ENCODE measurements at places on chromosomes 5 and 9.
A peak's percentile ranks its signal among the peaks of the same experiment; 100 is the strongest.

GRCh38 chr9:120383611-120383998 lies 196.4 kb downstream of the CDK5RAP2 start:
- DNase-seq: no peak

- DNase-seq: no peak
Measured at GRCh38 chr9:137251490-137252268, 593 bp downstream of the STPG3 start.

GRCh38 chr9:19480345-19480744 lies 71.5 kb downstream of the ACER2 start:
- no peak for DNase-seq

DNA sequence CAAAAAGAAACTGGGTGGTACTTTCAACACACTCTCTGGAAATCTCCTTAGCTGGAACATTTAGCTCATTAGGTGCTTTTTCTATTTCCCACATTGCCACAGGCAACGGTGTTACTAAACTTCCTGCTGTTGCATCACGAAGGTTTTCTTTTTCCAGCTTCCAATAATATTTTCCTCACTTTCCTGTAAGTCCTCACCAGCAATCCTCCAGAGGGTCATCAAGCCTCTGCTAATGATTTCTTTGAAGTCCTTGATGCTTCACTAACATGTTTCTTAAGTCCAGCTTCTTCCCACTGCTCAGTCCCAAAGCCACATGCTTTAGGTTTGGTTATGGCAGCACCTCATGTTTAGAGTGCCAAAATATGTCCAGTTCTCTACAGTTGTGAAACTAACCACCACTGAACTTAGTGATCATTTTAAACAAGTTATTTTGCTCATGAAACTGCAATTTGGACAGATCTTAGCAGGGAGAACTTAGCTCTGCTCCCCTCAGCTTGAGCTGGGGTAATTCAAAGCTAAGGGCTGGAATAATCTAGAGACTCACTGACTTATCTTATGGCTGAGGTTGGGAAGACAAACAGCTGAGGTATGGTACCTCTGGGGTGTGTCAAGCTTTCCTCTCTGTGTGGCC lies 39.9 kb upstream of the RETREG1 start:
- DNase-seq: no peak

- DNase-seq: no peak
Measured at GRCh38 chr5:103919506-103919905, 356.9 kb upstream of the NUDT12 start.

GRCh38 chr9:92807757-92808725 lies 43.4 kb upstream of the BICD2 start:
- peak; percentile 43 for DNase-seq

- no peak for DNase-seq
Measured at GRCh38 chr9:68455451-68455850, 85.2 kb downstream of the TMEM252 start.

- no peak for DNase-seq
Measured at GRCh38 chr9:114884787-114885452, 45.5 kb downstream of the TNFSF8 start.

GRCh38 chr9:78806492-78807160 lies 509.7 kb downstream of the PSAT1 start:
- no peak for DNase-seq

DNA sequence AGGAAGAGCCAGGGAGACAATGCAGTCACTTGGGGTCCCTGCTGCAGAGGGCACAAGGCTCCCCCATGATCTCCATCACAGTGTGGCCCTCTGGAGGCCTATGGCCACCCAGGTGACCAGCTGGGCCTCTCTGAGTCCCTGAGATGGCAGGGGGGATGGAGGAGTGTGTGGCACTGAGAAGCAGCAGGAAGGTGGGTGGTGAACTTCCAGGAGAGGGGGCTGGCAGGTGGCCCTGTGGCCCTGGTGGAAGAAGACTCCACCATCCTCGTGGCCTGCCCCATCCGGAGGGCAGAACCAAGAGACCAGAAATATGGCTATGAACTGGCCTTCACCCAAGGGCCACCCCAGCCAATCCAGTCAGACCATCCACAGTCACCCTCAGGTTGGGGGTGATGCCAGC lies 31.7 kb upstream of the AFAP1L1 start:
- DNase-seq: peak; percentile 14

DNA sequence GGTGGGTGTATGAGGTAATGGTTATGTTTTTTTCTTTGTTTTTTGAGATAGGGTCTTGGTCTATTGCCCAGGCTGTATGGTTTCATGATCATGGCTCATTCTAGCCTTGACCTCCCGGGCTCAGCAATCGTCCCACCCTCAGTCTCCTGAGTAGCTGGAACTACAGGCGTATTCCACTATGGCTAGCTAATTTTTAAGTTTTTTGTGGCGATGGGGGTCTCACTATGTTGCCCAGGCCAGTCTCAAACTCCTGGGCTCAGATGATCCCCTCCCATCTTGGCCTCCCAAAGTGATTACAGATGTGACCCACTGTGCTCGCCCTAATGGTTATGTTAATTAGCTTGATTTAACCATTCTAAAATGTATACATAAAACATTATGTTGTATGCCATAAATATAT lies 5.6 kb downstream of the CNTLN start:
- DNase-seq: no peak

- no peak for DNase-seq
Measured at GRCh38 chr5:155293605-155294178, 280.1 kb downstream of the KIF4B start.

- DNase-seq: no peak
Measured at GRCh38 chr5:172235827-172236736, 42.1 kb downstream of the EFCAB9 start.

GRCh38 chr5:616484-617039 lies 4.4 kb downstream of the CEP72 start:
- DNase-seq: peak; percentile 8

GRCh38 chr5:76337953-76338451 lies 65.1 kb upstream of the IQGAP2 start:
- peak; percentile 25 for DNase-seq

- DNase-seq: no peak
Measured at GRCh38 chr9:107229241-107229741, 53.8 kb upstream of the RAD23B start.

DNA sequence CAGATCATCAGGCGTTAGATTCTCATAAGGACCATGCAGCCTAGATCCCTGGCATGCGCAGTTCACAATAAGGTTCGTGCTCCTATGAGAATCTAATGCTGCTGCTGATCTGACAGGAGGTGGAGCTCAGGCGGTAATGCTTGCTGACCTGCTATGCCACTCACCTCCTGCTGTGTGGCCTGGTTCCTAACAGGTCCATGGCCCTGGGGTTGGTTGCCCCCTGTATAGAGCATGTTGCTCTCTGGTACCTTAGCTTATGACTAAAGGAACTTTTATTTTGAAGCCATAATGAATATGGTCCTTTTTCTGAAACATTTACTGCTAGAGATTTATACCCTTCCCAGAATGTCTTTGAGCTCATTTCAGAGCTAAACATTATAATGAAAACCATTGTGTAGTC lies 3.1 kb downstream of the MAN2A1 start:
- no peak for DNase-seq

GRCh38 chr5:125148076-125148475 lies 401.6 kb upstream of the ZNF608 start:
- DNase-seq: no peak

- DNase-seq: no peak
Measured at GRCh38 chr9:124784509-124784908, 7.6 kb downstream of the OLFML2A start.

DNA sequence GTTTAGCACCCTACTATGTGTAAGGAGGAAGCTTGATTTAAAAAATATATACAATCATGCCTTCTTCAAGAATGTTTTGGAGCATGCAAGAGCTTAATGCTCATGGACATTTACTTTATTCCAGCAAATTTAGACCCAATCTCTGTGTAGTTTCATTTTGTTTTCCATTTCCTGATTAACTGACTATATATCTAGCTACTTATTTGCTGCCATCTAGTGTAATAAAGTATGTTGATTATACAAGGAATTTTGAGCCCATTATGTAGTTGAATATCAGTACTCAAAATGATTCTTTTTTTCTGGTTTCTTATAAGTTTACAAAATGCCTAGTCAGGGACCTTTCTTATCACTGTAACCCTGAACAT lies 100.0 kb upstream of the CCDC152 start:
- no peak for DNase-seq

GRCh38 chr5:13566871-13567339 lies 377.6 kb downstream of the DNAH5 start:
- no peak for DNase-seq

DNA sequence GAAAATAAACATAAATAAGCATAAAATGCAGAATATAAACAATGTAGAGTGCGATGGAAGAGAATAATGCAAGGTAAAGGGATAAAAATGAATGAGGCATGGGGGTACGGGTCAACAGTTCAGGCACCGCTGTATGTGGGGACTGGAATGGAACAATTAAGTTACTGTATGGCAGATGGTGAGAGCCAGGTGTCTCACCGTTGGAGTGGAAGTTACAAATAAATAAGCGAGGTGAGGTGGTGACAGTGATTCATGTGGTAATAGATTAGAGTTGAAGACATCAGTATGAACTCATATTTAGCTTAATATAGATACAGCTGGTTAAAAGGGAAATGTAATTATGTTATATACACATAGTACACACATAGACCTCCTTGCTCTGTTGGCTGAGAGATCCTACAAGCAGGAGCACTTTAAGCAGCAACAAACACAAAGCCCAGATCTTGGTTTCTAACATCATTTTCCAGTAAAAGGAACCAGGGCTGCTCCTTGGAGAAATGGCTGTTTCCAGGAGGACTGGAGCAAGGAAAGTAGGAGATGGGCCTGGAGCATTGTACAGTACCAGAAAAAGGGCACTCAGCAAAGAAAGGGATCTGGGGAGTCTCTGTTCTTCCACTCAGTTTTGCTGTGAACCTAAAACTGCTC lies 2.4 kb upstream of the OMD start:
- DNase-seq: no peak
